T47D (cell line): ENCODE measurements at places on chromosomes 5 and 9.

- DNase-seq, result no peak
These were observed 232.5 kb downstream of the PARP8 start for GRCh38 chr5:50898966-50899365.

- no peak for DNase-seq
These were observed 72.1 kb downstream of the TENT4A start for GRCh38 chr5:6785161-6785860.

DNA sequence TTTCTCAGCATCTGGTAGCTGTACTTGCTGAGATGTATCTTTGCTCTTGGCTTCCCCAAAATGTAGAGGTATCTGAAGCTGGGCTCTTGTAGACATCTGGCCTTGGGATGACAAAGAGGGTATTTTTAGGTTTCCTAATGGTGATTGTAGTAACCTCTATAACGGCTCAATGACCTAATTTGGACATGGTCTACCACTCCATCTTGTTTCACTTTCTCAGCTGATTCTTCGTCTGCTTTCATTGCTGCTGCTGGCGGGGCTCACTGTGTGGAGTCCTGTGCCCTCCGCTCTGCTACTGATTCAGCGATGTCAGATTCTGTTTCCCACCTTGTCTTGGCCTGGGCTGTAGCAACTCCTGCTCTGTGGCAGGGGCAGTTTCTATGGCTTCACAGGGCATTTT lies 12.7 kb upstream of the MARCHF11 start:
- no peak for DNase-seq

GRCh38 chr5:98128271-98128670 lies 645.2 kb upstream of the RGMB start:
- no peak for DNase-seq

DNA sequence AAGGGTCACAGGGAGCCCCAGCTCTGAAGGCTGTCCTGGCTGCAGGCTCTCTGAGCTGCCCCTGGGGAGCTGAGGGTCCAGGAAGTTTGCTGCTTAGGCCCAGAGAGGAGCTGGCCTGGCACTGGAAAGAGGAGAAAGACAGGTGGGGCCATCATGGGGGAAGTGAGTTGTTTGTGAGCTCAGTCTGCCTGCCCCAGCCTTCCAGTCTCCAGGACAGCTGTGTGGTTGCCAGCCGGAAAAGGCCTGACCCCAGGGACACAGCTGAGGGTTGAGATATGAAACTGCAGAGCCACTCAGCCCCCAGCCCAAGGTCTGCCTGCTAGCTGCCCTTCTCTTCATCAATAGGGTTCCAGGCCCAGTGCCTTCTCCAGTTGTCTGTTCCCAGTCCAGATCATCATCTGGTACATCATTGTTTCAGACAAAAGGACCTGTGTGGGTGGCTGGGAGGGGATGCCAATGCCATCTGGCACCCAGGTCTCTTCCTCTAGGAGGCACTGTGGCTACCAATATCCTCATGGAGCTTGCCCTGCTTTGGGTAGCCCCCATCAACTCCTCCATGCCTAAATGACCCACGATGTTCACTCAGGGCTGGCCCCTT lies 4.3 kb upstream of the DDX41 start:
- no peak for DNase-seq
